ENCODE measurements at places on chromosomes 11 and 22.

DNA sequence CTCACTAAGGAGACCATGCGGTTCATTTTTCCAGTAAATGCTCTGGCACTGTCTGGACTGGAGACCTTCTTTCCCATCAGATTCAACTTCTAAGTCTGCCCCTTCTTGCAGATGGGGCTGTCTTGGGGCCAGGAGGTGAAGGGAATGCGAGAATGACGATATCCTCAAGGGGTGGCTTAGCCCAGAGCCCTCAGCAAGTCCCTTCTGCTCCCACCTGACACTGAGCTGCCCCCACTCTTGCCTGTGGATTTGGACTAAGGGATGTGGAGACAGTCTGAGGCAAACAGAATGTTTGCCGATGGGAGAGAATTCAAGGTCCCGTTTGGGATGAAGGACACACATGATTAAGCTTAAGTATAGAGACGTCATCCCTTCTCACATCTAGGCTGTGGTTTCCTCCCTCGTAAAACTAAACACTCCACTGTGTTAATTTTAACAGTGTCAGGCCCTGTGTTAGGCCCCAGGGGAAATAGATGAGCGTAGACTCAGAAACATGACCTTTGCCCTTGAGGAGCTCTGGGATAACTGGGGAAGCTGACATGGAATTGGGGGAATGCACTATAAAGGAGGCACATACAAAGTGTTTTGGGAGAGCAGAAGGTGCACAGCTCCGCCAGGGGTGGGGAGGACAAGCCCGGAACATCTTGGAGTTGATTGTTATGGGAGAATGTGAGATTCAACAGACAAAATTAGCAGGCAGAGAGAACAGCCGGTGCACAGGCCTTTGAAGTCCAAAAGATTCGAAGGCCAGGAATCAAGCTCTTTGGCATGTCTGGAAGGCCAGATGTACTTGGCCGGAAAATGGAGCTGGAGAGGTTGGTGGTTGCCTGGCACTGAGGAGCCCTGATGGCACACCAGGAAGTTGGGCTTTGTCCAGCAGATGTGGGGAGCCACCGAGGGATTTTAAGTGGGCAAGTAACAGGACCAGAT, 71.6 kb downstream of the ST3GAL4 start:
- no peak for DNase-seq

GRCh38 chr11:95793116-95793515, 2.8 kb downstream of the CEP57 start:
- no peak for DNase-seq

- no peak for DNase-seq
These were observed 423.0 kb downstream of the BRD1 start for GRCh38 chr22:49404576-49405241.

- DNase-seq = no peak
These were observed 42.1 kb downstream of the RIC3 start for GRCh38 chr11:8126649-8127289.

GRCh38 chr22:35552196-35552842, 11.7 kb downstream of the RASD2 start:
- DNase-seq = peak; percentile 33

GRCh38 chr11:28146123-28146751, 38.0 kb downstream of the METTL15 start:
- DNase-seq = no peak

DNA sequence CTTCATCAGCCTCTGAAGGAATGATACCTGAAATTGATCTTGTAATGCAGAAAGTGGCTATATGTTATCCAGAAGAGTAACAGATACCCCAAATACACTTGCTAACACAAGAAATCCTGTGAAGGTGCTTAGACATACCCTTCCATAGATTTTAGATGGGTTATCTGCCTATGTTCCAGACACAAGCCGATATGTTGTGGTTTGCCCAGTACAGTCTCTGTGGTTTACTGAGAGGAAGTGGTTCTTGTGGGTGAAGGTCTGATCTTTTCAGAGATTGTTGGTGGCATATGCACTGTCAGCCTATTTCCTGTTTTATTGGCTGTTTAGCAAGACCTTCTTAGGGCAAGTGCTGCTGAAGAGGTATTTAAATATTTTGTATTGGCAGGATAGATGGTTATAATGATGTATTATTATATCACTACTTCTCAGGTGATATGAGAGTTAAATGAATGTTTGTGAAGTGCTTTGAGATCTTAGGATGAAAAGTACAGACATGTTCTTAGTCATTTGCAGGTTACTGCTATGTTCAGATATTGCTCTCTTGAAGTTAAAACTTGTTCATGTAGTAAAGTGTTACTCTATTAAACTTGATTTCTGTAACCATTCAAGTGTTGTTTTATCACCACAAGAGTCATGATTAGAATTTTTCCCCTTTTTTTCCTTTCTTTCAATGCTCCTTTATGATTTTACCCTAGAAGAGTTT, 8.2 kb downstream of the ARHGEF12 start:
- peak; percentile 59 for DNase-seq

DNA sequence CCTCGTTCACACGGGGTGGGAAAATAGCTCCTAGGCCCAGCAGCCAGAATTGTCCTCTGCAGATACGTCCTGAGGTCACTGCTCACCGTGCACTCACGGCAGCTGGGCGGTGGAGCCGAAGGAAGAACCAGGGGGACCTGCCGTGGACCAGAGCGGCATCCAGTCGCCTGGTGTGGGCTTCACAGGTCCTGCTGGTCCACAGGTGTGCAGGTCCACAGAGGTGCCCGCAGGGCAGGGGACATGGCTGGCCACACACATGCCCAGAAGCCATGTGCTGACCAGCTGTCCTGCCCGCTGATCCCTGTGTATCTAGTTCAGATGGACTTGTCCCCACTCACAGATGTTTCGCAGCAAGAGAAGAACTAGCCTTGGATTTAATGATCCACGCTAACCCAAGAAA, 10.6 kb upstream of the PKP3 start:
- no peak for DNase-seq

DNA sequence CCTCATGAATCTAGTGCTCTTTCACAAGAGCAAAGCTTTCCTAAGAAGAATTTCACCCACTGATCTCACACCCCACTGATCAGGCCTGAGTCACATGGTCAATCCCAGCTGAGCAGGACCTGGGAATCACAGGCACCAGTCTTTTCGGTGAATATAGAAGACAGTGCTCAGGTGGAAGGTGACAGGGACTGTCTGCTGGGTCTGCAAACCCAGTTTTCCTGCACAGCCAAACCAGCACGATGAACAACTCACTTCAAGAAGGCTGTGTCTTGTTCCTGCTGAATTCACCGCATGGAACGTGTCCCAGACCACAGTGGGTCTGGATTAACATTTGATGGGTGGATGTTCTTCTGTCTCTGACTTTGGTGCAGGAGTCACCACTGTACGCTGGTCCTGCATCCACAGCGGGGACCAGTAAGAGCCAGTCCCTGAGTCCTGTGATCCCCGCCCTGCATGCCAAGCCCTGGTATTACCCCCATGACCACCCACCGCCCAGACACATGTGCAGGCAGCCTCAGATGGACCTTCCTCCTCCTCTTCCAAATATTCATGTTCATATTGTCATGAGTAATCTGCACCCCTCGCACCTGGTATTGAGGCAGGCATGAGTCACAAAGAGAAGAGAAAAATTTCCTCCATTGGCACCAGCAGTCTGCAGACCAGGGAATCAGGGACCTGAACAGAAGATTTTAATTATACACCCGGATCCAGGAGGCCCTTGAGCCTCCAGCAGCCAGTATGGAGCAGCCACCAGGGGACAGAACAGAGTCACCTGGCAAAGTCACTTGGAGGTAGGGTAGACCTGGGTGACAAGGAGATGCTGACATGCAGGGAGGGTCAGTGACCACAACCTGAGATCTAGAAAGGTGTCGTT, 8.6 kb upstream of the IGLL5 start:
- DNase-seq = no peak

- no peak for DNase-seq
These were observed 64.2 kb upstream of the RASSF10 start for GRCh38 chr11:12944889-12945288.

GRCh38 chr11:64036087-64037026, 626 bp downstream of the FLRT1 start:
- DNase-seq = no peak

DNA sequence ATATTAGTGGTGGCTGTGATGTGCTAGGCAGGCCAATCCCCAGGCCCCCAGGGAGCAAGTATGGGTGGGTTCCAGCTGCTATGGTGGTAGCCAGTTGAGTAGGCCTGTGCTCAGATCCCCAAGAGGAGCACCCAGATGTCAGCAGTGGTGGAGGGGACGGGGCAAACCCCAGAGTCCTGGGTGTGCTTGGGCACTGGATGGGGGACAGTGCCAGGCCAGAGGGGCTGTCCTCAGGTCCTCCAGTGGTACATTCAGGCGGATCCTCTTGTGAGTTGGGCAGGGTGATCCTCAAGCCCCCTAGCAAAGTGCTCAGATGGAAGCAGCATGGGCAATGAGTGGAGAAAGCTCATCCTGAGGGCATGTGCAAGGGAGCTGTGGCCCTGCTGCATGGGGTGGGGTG, 26.0 kb downstream of the CFAP300 start:
- DNase-seq = no peak

GRCh38 chr11:58490827-58491226, 17.1 kb downstream of the OR5B21 start:
- no peak for DNase-seq

GRCh38 chr11:46659908-46660307, 40.5 kb downstream of the ARHGAP1 start:
- DNase-seq = no peak

- no peak for DNase-seq
These were observed 19.8 kb upstream of the CDON start for GRCh38 chr11:126082251-126083109.

DNA sequence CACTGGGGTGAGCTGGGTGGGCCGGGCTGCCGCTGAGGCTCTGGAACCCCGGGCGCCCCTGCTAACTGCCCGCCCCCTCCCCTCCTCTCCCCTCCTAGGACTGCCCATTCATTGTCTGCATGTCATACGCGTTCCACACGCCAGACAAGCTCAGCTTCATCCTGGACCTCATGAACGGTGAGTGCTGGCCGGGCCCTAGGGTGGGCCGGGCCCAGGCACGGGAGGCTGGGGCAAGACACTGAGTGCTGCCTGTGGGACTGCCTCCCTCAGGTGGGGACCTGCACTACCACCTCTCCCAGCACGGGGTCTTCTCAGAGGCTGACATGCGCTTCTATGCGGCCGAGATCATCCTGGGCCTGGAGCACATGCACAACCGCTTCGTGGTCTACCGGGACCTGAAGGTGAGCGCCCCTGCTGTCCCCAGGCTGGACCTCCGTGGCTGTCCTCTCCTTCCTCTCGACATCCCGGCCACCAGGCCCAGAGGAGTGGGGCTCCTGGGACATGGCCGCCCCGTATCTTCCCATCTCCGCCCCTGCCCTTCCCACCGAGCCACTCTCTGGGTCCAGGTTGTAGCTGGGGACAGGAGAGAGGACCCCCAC, 7.5 kb upstream of the ANKRD13D start:
- no peak for DNase-seq

- DNase-seq = peak; percentile 12
These were observed 1.6 kb upstream of the OMP start for GRCh38 chr11:77101043-77101537.

- peak; percentile 54 for DNase-seq
These were observed 74.5 kb upstream of the PICALM start for GRCh38 chr11:86143087-86144030.

GRCh38 chr11:35347173-35347878, 72.0 kb downstream of the SLC1A2 start:
- no peak for DNase-seq

- no peak for DNase-seq
These were observed 452 bp downstream of the MACROD1 start for GRCh38 chr11:64165481-64165841.

DNA sequence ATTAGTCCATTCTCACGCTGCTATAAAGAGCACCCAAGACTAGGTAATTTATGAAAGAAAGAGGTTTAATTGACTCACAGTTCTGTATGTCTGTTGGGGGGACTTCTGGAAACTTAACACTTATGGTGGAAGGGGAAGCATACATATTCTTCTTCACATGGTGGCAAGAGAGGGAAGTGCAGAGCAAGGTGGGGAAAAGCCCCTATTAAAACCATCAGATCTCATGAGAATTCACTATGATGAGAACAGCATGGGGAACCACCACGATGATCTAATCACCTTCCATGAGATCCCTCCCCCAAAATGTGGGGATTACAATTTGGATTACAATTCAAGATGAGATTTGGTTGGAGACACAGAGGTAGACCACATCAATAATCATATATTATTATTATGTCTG, 25.7 kb downstream of the CEP57 start:
- DNase-seq = no peak

GRCh38 chr11:134026655-134027343, 42.1 kb upstream of the JAM3 start:
- DNase-seq = no peak

DNA sequence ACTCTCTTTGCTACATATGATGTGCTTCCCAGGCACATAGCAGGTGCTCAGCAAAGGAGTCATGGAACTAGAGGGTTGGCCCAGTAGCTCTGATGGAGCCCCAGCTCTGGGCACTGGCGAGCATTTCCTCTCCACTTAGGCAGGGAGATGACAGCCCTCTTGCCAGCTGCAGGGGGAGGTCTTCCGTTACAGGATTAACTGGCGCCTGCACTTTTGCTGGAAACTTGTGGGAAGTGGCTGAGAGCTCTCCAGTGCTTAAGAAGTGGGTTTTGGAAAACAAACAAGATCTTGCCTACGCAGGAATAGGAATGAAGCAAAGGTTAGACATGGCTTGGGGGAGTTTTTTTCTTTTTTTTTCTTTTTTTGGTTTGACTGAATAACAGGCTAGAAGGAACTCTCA, 75.5 kb downstream of the MICAL2 start:
- DNase-seq = no peak

- DNase-seq = no peak
These were observed 97.9 kb upstream of the RTL6 start for GRCh38 chr22:44595841-44596341.

DNA sequence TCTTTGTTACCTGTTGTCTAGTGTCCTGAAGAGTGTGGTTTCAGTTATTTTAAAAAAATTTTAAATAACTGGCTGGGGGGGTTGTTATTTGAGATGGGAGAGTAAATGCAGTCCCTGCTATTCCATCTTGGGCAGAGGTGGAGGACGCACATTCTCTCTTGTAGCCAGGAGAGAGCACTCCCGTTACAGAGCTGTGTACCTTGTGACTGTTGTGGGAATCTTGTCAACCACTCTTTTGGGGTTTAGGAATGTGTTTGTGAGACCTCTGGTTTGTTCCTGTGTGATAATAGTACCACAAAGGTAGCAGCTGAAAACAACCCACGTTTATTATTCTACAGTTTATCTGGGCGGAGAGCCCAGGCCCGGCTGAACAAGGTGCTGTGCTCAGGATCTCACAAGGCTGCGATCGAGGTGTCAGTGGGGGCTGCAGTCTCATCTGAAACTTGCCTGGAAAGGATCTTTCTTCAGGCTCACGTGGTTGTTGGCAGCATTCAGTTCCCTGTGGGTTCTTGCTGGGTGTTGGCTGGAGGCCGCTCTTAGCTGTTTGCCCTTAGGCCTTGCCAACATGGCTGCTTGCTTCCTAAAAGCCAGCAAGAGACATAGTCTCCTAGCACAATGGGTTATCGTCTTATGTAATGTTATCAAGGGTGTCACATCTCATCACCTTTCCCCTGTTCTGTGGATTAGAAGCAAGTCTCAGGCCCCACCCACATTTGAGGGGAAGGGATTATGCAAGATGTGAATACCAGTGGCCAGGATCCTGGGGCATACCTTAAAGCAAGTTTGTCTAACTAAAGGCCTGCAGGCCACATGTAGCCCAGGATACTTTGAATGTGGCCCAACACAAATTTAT, 20.6 kb downstream of the IGHMBP2 start:
- no peak for DNase-seq
